Tibial artery (tissue), 4 donors: ENCODE measurements at places on chromosomes 7 and 10.

DNA sequence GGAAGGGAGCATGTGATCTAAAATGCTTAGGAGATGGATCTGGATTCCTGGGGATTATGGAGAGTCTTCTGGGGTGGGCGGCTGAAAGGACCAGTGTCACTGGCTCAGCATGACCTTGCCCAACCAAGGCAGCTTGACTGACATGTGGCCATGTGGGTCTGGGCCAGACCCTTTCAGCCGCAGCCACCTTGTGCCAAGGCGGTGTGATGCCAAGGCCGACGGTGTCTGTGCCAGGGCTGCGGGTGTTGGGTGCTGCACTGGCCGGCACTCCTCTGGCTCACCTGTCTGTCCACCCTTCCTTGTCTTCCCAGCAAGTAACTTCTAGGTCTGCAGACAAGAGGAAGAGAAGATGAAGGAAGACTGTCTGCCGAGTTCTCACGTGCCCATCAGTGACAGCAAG, 8.8 kb downstream of the DEPP1 start:
- no peak for DNase-seq

DNA sequence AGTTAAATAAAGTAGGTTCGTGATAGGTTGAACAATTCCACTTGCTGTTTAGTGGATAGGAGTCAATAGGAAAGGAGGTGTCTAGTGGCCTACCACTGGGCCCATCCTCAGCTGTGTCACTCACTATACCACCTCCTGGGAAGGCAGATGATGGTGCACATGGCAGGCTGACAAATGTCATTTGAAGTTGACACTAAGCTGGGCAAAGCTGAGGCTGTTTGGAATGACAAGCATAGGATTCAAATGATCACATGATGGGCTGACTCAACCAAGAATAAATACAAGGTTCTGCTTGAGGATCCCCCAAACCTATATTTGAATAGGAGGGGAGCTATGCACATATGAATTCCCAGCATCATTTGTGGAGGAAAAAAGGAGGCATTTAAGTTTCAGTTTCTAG, 489.8 kb downstream of the RPS24 start:
- DNase-seq = peak; percentile 5

DNA sequence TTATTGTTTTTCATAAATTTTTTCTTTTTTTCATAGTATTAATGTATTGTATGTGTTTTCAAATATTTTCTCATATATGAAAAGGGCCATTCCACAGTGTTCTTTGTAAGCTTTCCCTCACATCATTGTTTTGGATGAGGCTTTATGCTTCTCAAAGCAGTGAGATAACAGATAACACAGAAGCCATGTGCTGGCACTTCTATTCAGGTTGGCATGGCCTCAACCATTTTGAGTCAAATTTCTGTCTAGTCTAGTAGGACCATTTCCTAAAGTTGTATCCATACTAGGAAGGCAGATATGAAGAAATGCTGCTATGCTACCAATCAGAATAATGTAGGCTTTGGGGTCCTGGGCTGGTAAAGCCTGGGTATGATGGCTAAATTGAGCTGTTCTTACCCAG, 135.9 kb upstream of the LAMB4 start:
- no peak for DNase-seq

DNA sequence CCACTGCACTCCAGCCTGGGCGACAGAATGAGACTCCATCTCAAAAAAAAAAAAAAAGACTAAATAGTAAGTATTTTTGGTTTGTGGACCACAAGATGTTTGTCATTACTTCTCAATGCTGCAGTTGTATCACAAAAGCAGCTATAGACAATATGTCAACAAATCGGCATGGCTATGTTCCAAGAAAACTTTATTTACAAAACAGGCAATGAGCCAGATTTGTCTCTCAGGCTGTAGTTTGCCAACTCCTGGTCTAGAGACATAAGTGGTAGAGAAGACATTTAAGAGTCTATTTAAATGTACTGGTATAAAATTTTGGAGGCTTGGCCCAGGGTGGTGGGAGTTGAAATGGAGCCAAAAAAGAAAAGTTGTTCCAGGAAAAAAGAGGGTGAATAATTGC, 185.8 kb downstream of the SORCS1 start:
- DNase-seq = no peak

- no peak for DNase-seq
Measured at GRCh38 chr7:45944058-45944457, 23.0 kb upstream of the IGFBP3 start.

- DNase-seq = no peak
Measured at GRCh38 chr7:27442455-27442854, 199.9 kb downstream of the EVX1 start.

DNA sequence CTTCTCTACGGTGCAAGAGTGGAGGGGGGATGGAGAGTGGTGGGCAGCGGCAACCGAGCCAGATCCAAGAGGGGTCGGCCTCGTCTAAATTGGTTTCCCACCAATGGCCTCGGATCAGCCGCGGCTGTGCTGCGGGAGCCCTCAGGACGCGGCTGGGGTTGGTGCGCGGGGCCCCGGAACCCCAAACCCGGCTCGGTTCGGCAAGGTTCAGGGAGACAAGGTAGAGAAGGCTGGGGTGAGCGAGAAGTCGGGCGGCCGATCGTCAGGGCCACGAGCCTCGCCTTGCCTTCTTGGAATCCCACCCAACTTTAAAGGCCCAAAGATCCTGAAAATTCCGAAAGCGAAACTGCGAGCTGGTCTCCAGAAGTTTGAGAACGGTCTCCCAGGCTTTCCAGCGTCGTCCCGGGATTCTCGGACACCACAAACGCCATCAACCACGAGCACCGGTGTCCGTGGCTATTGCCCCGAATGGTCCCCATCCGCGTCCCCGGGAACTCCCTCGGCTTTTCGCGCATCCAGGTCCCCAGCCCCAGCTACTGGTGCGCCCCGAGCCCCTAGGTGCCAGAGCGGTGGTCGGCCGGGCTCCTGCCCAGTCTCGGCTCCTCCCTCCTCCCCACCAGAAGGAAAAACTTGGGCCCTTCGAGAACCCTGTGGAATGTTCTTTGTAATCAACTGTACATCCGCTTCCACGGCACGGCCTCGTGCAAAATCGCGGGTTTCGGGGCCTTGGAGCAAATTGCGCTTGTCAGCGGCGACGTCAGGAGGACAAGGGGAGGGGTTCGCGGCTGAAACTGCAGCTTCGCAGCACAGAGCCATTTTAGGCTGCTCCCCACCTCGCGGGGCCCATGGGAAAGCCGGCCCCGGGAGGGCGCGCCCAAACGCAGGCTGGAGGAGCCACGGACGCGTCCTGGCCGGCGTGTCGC, 3.2 kb downstream of the SFMBT2 start:
- no peak for DNase-seq

GRCh38 chr10:123755061-123755460, 88.9 kb downstream of the GPR26 start:
- DNase-seq = no peak

- DNase-seq = no peak
Measured at GRCh38 chr10:132604686-132605085, 67.1 kb downstream of the INPP5A start.

- DNase-seq = no peak
Measured at GRCh38 chr10:97529685-97530465, 31.2 kb downstream of the UBTD1 start.

- no peak for DNase-seq
Measured at GRCh38 chr7:20895563-20895962, 108.9 kb upstream of the SP8 start.
